ENCODE measurements at places on chromosomes 4 and X.

GRCh38 chrX:15751155-15751819 is 13.2 kb downstream of the CA5B start:
- H3K36me3 ChIP-seq, result no peaks in the 10 kb centered on the region
- no peak overlapping the region for H3K27ac ChIP-seq
- H3K4me3 ChIP-seq, result no peak overlapping the region
- H3K27me3 ChIP-seq, result no peaks in the 10 kb centered on the region
- DNase-seq, result no peak
- no peaks in the 10 kb centered on the region for H3K4me1 ChIP-seq

DNA sequence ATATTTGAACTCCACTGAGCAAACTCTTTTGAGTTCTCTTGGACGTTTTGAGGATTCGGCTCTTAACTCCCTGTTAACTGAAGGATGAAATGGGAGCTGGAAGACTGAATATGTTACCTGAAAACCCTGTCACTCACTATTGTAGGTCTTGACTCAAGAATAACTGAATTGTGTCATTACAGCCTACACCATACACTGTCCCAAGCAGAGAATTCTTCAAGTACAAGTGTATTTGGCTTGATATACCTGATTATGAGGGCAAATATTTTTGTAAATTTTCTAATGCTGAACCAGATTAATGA is 276.1 kb downstream of the CFAP299 start:
- H3K27ac ChIP-seq, result no peak overlapping the region
- no peaks in the 10 kb centered on the region for H3K36me3 ChIP-seq
- H3K4me3 ChIP-seq, result no peak overlapping the region
- no peak for DNase-seq

GRCh38 chr4:80255329-80256095 is 11.0 kb upstream of the FGF5 start:
- H3K27ac ChIP-seq, result no peak overlapping the region
- no peak overlapping the region for H3K4me3 ChIP-seq
- peaks cover 9% of the 10 kb centered on the region for H3K4me1 ChIP-seq
- no peaks in the 10 kb centered on the region for H3K36me3 ChIP-seq
- DNase-seq, result no peak
- no peaks in the 10 kb centered on the region for H3K27me3 ChIP-seq

GRCh38 chrX:132875650-132876522 is 82.5 kb downstream of the HS6ST2 start:
- DNase-seq, result no peak
- no peaks in the 10 kb centered on the region for H3K4me1 ChIP-seq
- H3K4me3 ChIP-seq, result no peak overlapping the region
- H3K36me3 ChIP-seq, result no peaks in the 10 kb centered on the region
- no peak overlapping the region for H3K27ac ChIP-seq
- no peaks in the 10 kb centered on the region for H3K27me3 ChIP-seq

- no peaks in the 10 kb centered on the region for H3K27me3 ChIP-seq
- no peaks in the 10 kb centered on the region for H3K36me3 ChIP-seq
- no peak for DNase-seq
- no peak overlapping the region for H3K27ac ChIP-seq
- H3K4me1 ChIP-seq, result no peaks in the 10 kb centered on the region
Measured at GRCh38 chrX:42085836-42086235, 162.5 kb upstream of the CASK start.

- H3K27ac ChIP-seq, result no peak overlapping the region
- H3K36me3 ChIP-seq, result no peaks in the 10 kb centered on the region
- no peak overlapping the region for H3K4me3 ChIP-seq
- DNase-seq, result no peak
- no peaks in the 10 kb centered on the region for H3K27me3 ChIP-seq
Measured at GRCh38 chr4:24763631-24764297, 31.6 kb upstream of the SOD3 start.

DNA sequence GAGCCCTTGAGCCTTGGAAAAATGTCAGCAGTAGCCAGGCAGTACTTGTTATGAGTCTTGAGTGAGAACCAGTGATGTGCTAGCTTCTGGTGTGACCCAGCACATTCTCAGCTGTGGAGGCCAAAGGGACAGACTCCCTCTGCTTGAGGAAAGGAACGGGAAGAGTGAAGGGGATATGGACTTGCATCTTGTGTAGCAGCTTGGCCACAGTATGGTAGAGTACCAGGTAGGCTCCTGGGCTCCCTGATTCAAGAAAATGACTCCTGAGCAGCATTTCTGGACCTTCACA is 1601.9 kb upstream of the ADGRL3 start:
- H3K4me1 ChIP-seq, result no peaks in the 10 kb centered on the region
- no peak for DNase-seq
- no peaks in the 10 kb centered on the region for H3K27me3 ChIP-seq
- H3K4me3 ChIP-seq, result no peak overlapping the region
- H3K27ac ChIP-seq, result no peak overlapping the region

DNA sequence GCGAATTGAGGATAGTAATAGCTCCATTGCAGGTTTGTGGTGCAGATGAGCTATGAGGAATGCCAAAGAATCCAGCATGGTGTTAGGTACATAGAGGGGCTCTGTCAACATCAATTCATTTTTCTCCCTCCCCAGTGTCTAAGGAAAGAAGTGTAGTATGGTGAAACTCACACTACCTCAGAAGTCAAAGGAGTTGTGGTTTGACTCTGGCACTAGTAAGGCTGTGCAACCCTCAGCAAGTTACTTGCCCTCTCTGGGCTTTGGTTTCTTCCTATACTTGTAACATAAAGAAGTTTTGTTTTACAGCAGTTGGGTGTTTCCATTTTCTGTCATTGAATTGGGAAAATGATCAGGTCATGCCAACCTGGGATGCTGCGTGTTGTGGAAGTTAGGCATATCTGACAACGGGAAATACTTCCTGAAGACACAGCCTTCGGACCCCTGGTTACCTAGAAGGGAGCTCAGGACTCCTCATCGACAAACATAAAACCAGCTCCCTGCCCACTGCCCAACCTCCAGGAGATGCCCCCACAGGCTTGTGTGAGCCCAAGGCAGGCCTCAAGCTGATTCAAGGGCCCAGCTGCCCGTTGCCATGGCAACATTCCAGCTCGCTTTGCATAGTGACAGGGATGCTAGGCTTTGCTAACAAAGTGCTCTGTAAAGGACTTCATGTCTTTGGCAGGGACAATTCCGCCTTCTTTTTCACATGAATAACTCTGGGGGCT is 71.4 kb downstream of the RTL5 start:
- H3K36me3 ChIP-seq, result no peaks in the 10 kb centered on the region
- H3K27me3 ChIP-seq, result peaks cover 2% of the 10 kb centered on the region

DNA sequence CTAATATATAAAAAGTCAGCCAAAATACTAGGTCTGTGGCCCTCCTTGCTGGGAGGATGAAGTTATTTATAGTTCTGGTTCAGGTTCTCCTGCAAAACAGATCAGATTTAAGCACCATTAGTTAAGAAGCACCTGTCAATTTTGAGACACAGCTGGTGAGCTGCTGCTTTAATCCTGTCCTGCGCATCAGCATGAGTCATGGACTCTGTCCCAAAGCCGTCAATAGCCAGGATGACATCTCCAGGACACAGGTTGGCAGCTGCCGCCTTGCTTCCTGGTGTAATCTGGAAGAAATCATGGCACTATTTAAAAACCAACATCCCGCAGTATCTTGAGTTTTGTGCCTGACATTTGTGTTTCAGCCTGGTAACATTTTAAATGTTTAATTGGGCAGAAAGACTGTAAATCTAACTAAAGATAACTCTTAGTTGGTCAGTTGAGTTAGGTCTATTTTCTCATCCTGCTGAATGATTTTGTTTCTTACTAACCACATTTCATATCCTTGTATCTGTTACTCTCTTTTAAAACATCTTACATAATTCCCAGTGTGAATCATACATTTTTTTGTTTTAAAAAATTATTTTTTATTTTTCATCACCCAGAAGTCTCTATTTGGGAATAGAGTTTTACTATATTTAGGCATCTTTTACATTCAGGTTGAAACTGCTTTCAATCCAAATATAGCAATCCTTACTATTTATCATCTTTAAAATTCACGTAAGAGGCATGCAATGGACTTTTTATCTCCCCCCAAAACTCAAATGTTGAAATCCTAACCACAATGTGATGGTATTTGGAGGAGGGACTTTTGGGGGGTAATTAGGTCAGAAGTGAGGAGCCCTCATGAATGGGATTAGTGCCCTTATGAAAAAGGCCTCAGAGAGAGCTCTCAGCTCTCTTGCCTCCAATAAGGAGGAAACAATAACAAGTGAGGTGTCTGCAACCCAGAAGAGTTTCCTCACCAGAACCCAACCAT is 10.1 kb downstream of the PDLIM3 start:
- H3K4me3 ChIP-seq, result no peak overlapping the region
- no peaks in the 10 kb centered on the region for H3K27me3 ChIP-seq
- DNase-seq, result no peak
- H3K36me3 ChIP-seq, result no peaks in the 10 kb centered on the region

DNA sequence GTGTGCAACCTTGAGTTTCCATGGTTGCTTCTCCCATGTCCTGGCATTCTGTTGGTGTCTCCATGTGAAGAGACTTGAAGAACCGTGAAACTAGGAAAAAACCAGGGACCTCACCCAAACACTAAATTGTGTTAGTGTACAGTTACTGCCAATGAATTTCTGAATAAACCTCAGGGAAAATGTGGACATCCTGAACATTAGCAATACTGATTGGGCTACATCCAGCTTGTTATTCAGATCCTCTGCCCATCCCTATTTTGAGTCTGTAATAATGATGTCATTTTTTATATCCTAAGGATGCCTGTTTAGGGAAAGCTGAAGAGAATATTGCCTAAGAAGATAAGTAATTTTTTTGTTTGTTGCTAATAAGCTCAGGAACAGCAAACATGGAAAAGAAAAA is 262.7 kb downstream of the TMA16 start:
- DNase-seq, result no peak
- no peaks in the 10 kb centered on the region for H3K36me3 ChIP-seq
- no peak overlapping the region for H3K27ac ChIP-seq
- no peaks in the 10 kb centered on the region for H3K4me1 ChIP-seq

- H3K4me3 ChIP-seq, result peak overlapping the region; percentile 57
- H3K27ac ChIP-seq, result peak overlapping the region; percentile 96
- peaks cover 60% of the 10 kb centered on the region for H3K36me3 ChIP-seq
- H3K27me3 ChIP-seq, result no peaks in the 10 kb centered on the region
- peaks cover 39% of the 10 kb centered on the region for H3K4me1 ChIP-seq
- DNase-seq, result peak; percentile 87
Measured at GRCh38 chrX:153968754-153969124, 2.9 kb downstream of the HCFC1 start.

DNA sequence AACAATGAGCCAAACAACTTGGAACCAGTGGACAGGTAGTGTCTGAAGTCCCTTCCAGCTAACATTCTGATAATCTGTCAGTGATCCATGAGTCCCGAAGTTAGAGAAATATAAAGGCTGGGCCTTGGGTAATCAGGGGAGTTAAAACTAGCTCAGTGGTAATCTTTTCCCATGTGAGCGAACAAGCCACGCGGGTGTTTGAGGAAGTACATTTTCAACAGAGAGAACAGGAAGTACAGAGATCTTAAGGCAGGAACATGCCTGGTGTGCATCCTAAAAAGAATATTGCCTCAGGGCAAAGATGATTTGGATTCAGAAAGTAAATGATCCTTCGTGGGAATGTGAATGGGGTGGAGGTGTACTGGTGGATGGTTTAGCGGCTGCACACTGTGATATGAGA is 42.9 kb downstream of the FNIP2 start:
- no peaks in the 10 kb centered on the region for H3K4me1 ChIP-seq
- H3K4me3 ChIP-seq, result no peak overlapping the region
- no peak for DNase-seq
- no peaks in the 10 kb centered on the region for H3K36me3 ChIP-seq
- no peaks in the 10 kb centered on the region for H3K27me3 ChIP-seq

DNA sequence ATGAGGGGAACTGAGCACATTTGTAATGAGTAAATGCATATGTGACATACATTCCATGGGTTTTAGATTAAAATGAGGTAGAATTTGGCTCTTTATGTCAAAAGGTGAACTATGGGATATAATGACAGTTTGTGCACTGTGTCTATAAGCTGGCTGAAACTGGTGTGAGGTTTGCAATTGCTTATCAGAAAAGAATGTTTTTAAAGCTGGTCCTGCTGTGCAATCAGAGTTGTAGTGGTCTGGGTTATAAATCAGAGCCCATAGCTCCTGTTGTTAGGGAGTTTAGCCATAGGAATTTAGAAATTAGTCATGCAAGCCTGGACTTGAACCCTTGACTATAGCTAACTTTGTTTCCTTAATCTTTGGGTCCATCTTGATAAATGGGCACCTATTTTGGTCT is 23.1 kb upstream of the GATB start:
- no peaks in the 10 kb centered on the region for H3K36me3 ChIP-seq
- no peak overlapping the region for H3K4me3 ChIP-seq
- no peak overlapping the region for H3K27ac ChIP-seq
- DNase-seq, result no peak
- peaks cover 20% of the 10 kb centered on the region for H3K4me1 ChIP-seq

DNA sequence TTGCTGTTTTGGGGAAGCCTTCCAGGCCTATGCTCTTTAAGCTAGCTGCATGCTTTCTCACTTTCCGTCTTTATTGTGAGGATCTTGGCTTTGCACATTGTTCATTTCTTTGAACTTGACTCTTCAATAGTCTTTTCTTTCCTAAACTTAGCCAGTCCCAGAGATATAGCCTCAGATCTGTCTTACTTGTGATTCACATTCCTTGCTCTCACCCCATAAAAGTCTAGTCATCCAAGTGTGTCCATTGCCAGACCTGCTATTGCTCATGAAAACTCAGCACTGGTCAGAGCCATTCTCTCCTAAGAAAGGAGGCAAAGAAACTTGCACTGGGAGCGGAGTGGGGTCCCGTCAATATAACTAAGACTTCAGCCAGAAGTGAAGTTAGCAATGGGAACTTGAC is 275.0 kb upstream of the CTSO start:
- no peaks in the 10 kb centered on the region for H3K27me3 ChIP-seq
- H3K4me3 ChIP-seq, result no peak overlapping the region
- H3K27ac ChIP-seq, result no peak overlapping the region
- H3K36me3 ChIP-seq, result no peaks in the 10 kb centered on the region
- no peaks in the 10 kb centered on the region for H3K4me1 ChIP-seq
- no peak for DNase-seq

DNA sequence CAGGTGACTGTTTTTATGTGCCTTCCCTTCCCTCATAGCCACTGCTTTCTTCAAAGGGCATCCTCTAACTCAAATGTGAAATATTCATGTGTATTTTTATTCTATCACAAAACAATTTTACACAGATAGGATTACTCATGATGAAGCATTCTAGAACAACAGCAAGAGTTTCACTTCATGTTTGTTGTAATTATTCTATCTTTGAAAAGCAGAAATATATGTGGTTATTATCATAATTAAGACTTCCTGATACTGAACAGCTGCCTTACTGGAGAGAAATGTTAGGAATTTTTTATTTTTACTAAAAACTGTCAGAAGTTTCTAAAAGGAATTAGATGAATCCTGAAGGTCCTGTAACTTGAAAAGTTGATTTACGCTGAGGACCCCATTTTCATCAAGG is 229.1 kb downstream of the PALLD start:
- no peak overlapping the region for H3K4me3 ChIP-seq
- no peak overlapping the region for H3K27ac ChIP-seq
- no peaks in the 10 kb centered on the region for H3K36me3 ChIP-seq
- no peaks in the 10 kb centered on the region for H3K4me1 ChIP-seq
- no peak for DNase-seq

DNA sequence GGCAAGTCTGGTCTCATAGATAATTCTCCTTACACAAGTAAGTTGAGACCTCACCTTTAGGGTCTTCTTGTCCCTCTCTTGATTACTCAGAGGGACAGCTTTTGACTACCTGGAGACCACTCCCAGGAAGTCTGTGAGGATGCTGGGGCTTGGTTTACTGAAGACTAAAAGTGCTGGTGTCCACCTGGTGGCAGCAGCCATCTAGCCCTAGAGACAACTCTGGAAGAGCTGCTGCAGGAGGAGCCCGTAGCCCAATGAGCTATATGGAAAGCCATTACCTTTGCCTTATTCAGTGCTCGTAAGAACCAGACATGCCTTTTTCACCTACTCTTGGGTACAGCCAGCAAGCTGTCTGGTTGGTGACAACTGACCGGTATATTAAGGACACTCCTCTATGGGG is 7.3 kb downstream of the FGFBP2 start:
- no peaks in the 10 kb centered on the region for H3K36me3 ChIP-seq
- H3K4me3 ChIP-seq, result no peak overlapping the region
- H3K27me3 ChIP-seq, result peaks cover 1% of the 10 kb centered on the region
- no peak overlapping the region for H3K27ac ChIP-seq
- no peak for DNase-seq
